ENCODE measurements at places on chromosomes 11 and 22. TPM values are rescaled to one million over a fixed set of nuclear protein-coding genes. Genes with fewer than 3 reads are reported as not detected.

Gene CALCA
- total RNA-seq: not detected

Gene TRIM49D1
- 0.11 TPM for total RNA-seq

Gene TSPAN32
- total RNA-seq: not detected

Gene SLN
- not detected for total RNA-seq

Gene TREH
- total RNA-seq: not detected

Gene DPP3
- 79.3 TPM for total RNA-seq

Gene OR8D4
- not detected for total RNA-seq

Gene MMP13
- not detected for total RNA-seq

Gene CDON
- 221 TPM for total RNA-seq

Gene OR6T1
- not detected for total RNA-seq

Gene RSF1
- total RNA-seq: 29.8 TPM

Gene LUZP2
- total RNA-seq: 2.4 TPM

Gene KRTAP5-9
- not detected for total RNA-seq

Gene MS4A12
- not detected for total RNA-seq

Gene SCT
- total RNA-seq: not detected

Gene NAALAD2
- total RNA-seq: 0.87 TPM

Gene TSG101
- total RNA-seq: 45.1 TPM

Gene SLC1A2
- not detected for total RNA-seq

Gene NNMT
- 3.1 TPM for total RNA-seq

Gene KBTBD3
- total RNA-seq: 4.3 TPM

Gene ZNRF3
- 5.9 TPM for total RNA-seq

Gene PRR14L
- 37.7 TPM for total RNA-seq

Gene MYBPC3
- total RNA-seq: not detected

Gene APOA5
- total RNA-seq: not detected

Gene CENPM
- 14.9 TPM for total RNA-seq

Gene ASPHD2
- total RNA-seq: not detected

Gene MUC6
- total RNA-seq: not detected

Gene SEPTIN3
- total RNA-seq: under 0.01 TPM

Gene CHST1
- not detected for total RNA-seq

Gene MAP4K2
- 26.6 TPM for total RNA-seq

Gene POU2AF3
- not detected for total RNA-seq

Gene RIBC2
- 0.65 TPM for total RNA-seq

Gene OR51I1
- total RNA-seq: not detected

Gene BTG4
- 0.22 TPM for total RNA-seq

Gene BIK
- 3.5 TPM for total RNA-seq

Gene MSANTD4
- total RNA-seq: 17.4 TPM

Gene KCNK4
- total RNA-seq: not detected

Gene CEP57
- 40.0 TPM for total RNA-seq

Gene ARHGAP8
- total RNA-seq: 9.0 TPM

Gene MRPL21
- total RNA-seq: 50.3 TPM

Gene UFD1
- total RNA-seq: 30.2 TPM
